ENCODE measurements at places on chromosomes 11 and 22.
A peak's percentile ranks its signal among the peaks of the same experiment; 100 is the strongest.

- no peak for DNase-seq
Measured at GRCh38 chr11:85089654-85090053, 537.5 kb downstream of the DLG2 start.

DNA sequence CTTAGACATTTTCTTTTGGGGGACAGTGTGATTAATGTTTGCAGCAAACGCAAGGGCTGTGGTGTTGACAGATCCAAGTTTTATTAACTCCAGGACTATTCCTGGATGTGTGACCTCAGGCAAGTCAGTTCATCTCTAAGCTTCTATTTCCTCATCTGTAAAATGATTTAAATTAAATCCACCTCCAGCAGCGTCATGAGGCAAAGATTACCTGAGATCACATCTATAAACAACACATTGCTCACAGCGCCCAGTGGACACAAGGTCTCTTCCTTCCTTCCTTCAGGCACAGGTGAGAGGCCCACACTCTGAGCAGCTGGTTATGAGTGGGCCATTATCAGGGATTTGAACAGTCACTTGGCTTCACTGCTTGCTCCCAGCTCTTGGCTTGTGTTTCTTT lies 111.2 kb upstream of the RASSF10 start:
- no peak for DNase-seq

DNA sequence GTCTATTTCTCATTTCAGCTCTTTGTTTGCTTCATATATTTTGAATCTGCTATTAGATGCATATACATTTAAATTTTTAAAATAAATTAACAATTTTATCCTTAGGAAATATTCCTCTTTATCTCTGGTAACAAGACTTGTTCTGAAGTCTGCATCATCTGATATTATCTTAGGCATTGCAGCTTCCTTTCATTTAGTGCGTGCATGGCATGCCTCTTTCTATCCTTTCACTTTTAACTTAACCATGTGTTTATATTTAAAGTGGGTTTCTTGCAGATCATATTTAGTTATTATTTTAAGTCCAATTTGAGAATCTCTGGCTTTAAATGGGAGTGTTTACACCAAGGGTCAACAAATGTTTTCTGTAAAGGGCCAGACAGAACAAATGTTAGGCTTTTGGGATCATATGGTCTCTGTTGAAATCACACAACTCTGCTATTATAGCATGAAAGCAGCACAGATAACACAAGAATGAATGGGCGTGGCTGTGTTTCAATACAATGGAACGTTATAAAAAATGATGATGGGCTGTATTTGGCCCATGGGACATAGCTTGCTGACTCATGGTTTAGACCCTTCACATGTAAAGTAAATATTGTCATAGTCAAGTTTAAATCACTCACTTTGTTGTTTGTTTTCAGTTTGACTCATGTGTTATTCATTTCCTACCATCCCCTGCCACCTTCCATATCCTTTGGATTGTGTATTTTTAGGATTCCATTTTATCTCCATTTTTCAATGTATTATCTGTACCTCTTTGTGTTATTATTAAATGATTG lies 83.9 kb upstream of the SNX19 start:
- DNase-seq, result no peak

- DNase-seq, result peak; percentile 86
Measured at GRCh38 chr22:30649430-30650007, 13.9 kb downstream of the SLC35E4 start.

- no peak for DNase-seq
Measured at GRCh38 chr11:109062445-109062844, 359.5 kb upstream of the C11orf87 start.

DNA sequence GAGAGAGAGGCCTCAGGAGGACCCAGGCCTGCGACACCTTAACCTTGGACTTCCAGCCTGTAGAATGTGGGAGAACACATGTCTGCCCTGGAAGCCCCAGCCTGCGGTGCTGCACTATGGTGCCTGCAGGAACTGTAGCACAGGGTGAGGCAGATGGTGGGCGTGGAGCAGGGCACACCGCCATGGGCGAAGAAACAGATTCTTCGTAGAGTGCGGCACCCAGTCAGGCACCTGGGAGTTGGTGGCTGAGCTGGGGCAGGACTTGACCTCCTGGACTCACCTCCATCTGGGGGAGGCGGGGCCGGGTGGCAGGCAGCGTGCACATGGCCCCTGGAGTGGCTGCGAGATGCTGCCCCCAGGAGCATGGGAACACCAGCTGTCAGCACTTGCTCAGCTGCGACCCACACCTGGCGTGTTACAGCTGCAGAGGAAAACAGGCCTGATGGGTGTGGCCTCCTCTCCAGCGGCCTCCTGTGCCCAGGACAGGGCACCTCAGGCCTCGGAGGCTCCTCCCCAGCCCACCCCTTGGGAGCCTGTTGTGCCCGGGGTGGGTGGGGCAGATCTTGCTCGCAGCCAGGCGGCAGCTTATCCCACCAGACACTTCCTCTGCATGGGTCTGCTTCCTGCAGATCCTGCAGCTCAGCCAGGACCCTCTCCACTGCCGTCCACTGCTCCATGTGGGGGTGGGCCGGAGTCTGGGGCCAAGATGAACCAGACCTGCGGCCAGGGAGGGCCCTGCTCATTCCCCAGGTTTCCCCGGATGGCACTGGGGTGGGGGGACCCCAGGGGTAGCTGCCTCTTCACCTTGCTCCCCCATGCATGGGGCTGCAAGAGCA lies 80.4 kb downstream of the MYEOV start:
- no peak for DNase-seq

DNA sequence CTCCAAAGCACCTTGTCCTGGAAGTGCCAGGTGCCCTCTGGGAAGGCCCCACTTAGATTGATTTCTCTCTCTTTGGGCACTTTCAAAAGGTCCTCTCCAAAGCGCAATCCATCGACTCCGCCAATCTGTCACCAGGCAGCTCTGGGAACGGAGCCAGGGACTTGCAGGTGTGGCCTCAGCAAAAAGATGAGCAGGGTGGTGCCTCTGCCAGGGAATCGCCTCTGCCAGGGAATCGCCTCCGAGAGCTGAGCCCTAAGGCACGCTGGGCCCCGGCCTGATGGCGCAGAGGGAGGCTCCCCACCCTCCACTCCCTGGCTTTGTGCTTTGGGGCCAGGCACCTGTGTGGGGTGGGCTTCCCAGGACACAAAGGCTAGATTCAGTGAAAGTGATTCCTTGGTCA lies 1391.3 kb downstream of the TBC1D22A start:
- no peak for DNase-seq

Data from GM10248 (cell line).